NCI-H524 treated with DMSO at 0.1 percent for 48 hours (cell line): ENCODE measurements at places on chromosomes 11 and 22.

GRCh38 chr11:117080370-117080769 lies 17.9 kb downstream of the SIK3 start:
- DNase-seq, result no peak

DNA sequence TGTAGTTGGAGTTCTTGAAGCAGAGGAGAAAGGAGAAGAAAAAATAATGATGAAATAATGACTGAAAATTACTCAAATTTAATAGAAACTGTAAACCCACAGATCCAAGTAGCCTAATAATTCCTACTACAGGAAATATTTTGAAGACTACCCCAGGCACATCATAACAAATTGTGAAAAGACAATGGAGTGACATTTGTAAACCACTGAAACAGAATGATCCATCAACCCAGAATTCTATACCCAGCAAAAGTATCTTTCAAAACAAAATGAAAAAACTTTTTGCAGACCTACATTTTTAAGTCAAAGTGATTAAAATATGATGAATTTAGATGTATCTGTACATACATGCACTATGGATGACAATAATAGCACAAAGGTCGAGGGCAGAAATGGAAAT lies 194.6 kb downstream of the TMEM135 start:
- no peak for DNase-seq

- no peak for DNase-seq
Measured at GRCh38 chr22:50710886-50711285, 27.1 kb upstream of the ACR start.

- DNase-seq, result no peak
Measured at GRCh38 chr22:46354993-46355305, 19.4 kb downstream of the TRMU start.

DNA sequence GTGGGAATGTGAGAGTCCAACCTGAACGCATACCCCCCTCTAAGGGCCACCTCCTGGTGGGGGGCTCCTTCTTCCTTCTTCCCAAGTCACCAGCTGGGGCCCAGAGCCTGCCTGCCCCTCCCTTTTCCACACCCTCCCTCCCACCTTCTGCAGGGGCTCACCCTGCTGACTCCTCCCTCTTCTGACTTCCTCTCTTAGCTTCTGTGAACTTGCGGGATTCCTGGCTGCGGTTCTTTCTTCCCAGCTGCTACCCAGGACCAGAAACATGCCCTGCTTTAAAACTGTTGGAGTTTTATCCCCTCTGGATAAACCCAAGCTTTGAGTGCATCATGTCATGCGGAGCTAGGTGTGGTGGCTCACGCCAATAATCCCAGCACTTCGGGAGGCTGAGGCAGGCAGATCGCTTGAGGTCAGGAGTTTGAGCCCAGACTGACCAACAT lies 10.2 kb downstream of the LRRC74B start:
- no peak for DNase-seq

DNA sequence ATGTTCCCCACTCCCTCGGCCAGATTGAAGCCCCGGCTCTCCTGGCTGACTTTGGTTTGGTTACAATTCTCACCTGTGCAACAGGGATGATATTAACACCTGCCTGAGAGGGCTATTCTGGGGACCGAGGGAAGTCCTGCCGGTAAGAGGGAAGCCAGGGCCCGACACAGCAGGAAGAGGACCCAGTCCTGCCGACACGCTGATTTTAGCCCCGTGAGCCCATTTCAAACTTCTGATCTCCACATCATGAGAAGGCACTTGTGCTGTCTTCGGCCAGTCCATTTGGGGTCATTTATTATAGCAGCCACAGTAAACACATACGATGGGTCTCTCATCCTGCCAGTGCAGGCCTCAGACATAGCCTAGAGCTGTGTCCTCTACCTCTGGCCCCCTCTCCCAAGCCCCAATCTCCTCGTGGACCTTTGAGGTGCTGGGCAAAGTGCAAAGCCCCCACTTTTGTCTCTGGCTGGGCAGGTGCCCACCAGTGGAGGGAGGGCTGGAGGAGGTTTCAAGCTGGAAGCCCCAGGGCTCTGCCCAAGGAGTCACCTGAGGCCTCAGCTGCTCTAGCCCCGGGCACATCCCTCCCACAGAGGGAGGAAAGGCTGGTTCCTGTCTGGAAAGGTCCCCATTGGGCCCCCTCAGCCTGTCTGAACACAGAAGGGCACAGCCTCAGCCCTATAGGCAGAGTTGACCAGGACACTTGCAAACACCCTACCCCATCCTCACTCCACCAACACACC lies 59.1 kb upstream of the FGF3 start:
- DNase-seq, result no peak
